ENCODE measurements at places on chromosomes 13 and 19.

- no peak for DNase-seq
These were observed 22.0 kb upstream of the TPT1 start for GRCh38 chr13:45362939-45363338.

DNA sequence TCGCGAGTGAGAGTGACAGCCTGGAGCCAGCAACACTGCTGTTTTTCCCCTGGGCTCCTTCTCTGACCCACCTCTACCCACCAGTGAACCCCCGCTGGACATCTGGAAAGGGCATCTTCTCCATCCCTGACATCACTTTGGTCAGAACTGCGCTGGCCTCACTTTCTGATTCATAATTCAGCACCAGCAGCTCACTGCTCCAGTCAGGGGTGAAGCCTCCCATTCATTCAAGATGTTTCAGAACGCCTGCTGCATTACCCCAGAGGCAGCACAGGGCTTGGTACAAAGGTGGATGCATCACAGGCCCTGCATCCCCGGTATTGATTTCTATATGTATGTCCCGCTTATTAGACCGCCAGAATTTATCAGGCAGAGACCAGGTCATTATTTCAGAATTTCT lies 182.8 kb upstream of the TSHZ3 start:
- no peak for DNase-seq

DNA sequence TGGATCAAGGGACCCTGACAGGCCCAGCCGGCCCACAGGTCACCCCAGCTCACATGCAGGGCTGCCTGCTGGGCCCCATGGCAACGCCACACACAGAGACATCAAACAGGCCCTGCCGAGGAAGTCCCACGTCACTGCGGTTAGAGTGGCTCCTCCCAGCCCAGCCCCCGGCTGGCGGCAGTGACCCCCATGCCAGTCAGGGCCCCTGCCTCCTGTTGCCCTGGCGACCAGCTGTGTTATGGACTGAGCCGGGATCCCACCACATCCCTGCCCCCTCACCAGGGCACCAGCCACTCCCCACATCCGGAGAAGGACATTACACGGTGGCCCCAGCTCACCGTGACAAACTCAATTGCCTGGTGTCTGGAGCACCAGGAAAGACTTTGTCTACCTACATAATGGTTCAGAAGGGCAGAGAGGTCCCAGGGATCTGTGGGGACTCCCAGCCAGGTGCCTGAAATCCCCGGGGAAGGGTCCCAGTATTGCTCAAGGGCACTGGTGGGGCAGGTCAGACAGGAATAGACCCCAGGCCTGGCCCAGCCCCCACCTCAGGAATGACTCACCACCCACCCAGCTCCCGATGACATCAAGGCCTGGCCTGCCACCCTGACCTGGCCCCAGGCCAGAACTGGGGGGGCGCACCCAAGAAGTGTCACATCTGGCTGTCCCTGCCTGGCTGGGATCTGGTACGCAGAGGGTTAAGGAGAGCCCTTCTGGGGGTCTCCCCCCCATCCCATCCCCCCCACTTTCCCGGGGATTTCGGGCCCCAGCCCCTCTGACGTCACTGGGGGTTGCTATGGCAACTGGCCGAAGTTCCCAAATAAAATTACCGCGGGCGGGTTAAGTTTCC lies 30.2 kb upstream of the NANOS3 start:
- DNase-seq: peak; percentile 93

GRCh38 chr13:75675421-75675820 lies 39.3 kb downstream of the LMO7 start:
- no peak for DNase-seq

DNA sequence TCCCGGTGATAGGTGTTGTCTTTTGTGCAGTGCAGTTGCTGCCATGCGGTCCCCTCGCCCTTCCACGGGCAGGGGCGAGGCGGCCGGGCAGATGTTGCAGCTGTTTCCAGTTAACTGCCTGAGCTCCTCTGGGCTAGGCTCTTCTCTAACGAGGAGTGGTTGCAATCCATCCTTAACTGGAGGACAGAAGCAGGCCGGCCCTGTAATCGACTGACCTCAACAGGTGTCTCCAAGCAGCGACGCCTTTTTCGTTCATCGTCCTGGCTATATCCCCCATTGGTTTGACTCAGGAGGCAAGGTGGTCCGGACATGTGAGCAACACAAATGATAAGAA lies 1.9 kb upstream of the TSC22D1 start:
- DNase-seq: no peak

DNA sequence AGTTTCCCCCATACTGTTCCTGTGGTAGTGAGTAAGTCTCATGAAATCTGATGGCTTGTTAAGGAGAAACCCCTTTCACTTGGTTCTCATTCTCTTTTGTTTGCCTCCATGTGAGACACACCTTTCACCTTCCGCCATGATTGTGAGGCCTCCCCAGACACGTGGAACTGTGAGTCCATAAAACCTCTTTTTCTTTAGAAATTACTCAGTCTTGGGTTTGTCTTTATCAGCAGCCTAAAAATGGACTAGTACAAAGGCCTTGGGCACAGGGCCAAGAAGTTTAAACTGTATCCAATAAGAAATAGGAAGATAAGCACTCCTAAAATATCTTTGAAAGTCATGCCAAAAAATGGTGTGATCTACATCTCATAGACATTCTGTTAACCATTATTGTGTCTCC lies 176.9 kb downstream of the TBC1D4 start:
- no peak for DNase-seq

GRCh38 chr19:2721570-2722540 lies 683 bp upstream of the DIRAS1 start:
- DNase-seq: no peak

DNA sequence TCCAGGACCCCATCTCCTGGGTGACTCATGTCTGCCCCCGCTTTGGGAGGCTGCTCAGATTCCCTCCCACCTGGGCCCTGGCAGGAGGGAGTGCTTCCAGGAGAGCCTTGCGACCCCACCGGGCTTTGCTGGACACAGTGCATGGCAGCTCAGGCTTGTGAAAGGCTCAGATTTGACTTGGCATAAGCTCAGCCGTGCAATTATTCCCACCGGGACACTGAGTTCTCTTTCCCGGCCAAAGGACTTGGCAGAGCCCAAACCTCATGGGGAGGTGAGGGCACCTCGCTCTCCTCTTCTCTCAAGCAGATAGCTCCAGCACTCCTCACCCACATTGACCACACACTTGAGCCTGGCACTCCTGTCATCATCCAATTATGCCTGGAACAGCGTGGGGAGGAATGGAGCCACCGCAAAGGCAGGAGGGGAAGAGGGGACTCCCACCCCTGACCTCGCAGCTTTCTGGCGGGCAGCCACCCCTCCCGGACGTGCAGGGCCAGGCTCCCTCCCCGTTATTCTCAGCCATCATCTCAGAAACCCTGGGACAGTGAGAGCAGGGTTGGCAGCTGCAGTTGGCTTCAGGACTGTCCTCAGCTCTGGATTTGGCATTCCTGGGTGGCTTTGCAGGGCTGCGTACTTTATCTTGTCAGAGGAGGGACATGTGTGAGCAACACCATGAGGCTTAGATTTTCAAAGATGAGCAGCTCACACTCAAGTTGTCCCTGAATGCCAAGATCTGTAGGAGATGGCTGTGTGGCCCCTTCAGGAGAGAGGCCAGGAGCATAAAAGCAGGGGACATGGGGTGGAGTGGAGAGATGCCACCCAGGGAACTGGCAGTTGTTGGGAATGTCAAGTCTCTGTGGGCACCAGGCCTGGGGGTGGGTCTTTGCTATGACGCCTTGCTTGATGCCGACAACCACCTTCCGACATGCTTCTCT lies 306.2 kb downstream of the TEX29 start:
- no peak for DNase-seq

DNA sequence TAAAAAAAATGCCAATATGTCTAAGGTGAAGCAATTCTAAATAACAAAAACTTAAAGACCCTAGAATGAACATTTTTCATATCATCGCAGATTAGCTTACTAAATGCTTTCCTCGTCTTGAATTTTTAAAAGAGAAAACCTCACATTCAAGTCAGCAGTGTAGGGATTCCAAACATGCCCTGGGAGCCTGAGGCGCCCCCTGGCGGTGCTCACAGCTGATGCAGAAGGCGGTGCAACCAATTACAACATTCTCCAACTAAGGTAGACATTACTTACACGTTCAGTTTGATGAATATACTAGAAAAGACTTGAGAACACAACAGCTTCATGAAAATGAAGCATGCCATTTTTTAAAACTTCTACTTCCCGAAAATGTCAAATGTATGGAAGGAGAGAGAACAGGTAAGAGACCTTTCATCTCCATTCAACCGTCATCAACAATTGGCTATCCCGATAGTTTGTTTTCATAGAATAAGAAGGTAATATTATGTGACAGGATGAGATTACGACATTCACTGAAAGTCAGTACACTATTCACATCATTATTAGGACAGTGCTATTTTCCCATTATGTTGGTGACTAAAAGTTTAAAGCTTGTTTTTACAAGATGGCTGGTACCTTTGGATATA lies 304.4 kb downstream of the DCLK1 start:
- no peak for DNase-seq

DNA sequence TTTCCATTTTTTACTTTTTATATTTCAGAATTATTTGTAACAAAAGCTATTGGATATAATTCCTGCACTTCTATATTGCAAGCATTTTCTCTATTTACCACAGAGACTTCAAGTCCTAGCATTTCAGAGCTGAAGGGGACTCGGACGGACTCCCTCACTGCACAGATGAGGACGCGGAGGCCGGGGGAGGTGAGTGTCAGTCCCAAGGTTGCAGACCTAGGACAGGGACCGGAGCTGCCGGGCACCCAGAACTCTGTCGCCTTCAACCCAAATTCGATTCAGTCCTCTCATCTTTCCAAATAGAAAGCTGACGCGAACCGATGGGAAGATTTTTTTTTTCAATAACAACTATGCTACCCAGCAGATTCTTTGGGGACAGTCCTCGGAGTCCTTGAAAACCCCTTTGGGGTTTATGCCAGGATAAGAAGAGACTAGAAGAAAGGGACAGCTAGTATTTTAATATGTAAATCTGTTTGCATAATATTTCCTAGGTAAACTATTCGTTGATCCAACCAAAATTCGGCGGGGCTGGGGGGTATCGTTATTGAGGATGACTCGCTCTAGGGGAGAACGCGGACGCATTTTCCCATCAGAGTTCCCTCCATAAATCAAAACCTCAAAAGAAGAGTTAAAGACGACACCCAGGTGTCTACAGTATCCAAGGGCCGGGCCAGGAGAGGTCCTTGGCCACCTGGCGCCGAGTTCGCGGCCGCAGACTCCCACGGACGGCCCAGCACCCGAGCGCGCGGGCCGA lies 803 bp downstream of the FLT3 start:
- DNase-seq: no peak

DNA sequence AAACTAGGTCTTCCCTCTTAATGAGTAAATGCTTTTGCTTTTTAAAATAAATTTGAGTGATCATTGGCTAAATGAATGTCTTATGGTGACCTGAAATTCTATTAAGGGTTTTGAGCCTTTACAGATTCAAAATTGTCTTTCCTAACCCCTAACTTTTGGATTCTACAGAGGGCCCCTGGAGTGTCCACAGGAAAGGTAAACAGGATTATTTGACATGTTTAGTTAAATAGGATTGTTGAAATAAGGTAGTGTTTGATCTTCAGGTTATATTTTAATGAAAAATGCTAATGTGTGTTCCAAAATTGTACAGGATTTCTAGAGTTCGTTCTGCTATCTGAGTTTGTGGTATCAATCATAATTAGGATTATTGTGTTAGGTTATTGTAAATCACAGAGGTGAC lies 55.9 kb upstream of the GJB6 start:
- DNase-seq: no peak

GRCh38 chr13:26518451-26518959 lies 39.0 kb upstream of the WASF3 start:
- no peak for DNase-seq

- no peak for DNase-seq
These were observed 3.5 kb downstream of the USP12 start for GRCh38 chr13:27168086-27168485.

DNA sequence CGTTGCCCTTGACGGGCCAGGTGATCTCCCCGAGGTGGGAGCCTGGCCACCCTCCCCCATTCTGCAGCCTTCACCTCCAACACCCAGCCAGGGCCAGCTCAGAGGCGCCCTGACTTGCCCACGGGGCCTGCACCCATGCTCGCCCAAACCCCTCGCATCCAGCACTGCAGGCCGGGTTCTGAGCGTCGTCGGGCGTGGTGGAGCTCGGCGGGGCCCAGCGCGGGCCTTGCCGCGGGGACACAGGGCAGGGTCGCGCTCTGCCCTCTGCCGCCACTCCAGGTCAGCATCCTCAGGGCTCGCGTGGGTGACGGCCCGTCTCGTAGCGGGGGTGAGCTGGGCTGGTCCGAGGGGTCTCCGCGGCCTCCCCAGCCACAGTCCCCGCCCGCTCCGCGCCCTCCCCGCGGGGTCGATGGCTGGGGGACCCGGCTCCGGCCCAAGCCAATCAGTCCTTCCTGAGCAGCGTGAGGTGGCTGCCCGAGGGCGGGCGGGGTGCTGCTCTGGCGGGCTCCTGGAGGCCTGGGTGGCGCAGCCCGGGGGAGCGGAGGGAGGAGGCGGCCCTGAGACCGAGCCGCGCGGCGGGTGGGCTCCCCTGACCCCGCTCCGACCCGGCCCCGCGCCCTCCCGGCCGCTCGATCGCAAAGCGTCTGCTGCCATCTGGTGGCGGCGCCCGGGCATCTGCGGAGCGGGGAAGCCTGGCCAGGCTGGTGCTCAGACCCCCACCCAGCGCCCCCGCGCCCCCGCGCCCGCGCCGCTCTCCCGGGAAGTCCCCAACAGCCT lies 61.4 kb downstream of the CCNE1 start:
- peak; percentile 36 for DNase-seq
